ENCODE measurements at places on chromosomes 1 and 21. TPM values are rescaled to one million over a fixed set of nuclear protein-coding genes. Genes with fewer than 3 reads are reported as not detected.

GRCh38 chr1:110990541-110990940, 26.8 kb upstream of the LRIF1 start:
- no peak for DNase-seq

DNA sequence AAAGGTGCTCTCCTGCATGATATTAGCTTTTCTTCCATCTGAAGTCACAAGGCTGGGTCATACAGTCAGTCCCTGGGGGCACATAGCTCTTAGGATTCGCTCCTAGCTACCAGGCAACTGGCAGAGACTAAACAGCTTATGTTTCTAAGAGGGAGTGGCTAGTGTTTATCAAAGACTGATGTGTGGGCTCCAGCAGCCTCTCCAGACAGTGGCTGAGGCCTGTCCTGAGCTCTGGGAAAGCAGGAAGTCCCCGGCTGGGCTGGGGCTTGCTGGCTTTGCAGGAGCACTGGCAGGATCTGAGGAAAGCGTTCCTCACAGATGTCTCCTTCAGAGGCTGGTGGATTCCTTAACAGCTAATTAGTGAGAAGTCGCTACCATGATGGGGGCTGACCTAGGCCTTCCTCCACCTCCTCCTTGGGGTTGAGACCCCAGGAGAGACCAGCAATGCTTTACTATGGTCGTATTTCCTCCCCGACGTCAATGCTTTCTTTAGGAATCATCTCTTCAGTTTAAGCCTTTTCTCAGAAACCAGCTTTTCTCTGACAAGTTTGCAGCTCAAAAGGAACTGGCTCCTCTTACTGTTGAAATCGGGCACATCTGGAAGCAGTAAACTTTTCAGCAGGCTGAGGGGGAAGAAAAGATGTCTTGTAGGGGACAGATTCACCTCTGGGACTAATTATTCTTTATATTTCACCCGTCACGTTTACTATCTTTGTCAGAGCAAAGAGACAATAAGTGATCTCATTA, 33.5 kb upstream of the HHAT start:
- no peak for DNase-seq

GRCh38 chr1:161390559-161390858, 22.8 kb upstream of the CFAP126 start:
- DNase-seq = no peak

LENEP gene
- total RNA-seq = not detected

- DNase-seq = no peak
Observed at GRCh38 chr1:165403835-165404482, 41.0 kb downstream of the RXRG start.

DNA sequence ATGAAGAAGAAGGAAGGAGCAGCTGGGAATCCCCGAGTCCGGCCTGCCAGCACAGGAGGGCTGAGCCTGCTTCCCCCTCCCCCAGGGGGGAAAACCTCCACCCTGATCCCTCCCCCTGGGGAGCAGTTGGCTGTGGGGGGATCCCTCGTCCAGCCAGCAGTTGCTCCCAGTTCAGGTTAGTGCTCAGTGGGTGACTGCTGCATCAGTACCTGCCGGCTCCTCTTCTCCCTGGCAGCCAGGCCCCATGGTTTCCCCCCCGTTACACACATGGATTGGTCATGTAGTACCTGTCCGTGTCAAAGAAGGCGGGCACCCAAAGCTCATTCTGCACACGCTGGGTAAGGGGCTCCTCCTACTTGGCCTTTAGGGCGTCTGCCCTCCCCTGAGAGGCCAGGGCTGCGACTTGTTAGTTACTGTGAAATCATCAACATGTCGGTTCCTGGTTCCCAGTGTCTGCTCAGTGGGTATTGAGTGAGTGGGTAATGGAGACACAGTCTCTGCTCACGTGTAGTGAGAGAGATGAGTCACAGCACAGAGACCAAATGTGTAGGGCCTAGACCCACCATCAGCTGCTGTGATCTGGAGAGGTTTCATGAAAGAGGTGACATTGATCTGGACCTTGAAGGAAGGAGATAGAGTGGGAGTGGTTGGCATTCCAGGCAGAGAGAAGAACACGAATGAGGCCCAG, 11.5 kb downstream of the NECAP2 start:
- no peak for DNase-seq

SLAMF6 gene
- 5.6 TPM for total RNA-seq

GRCh38 chr1:172485626-172486025, 41.8 kb upstream of the PIGC start:
- no peak for DNase-seq

- no peak for DNase-seq
Observed at GRCh38 chr1:198234520-198235251, 77.9 kb downstream of the NEK7 start.

- no peak for DNase-seq
Observed at GRCh38 chr1:119453021-119453420, 38.1 kb downstream of the HSD3B2 start.

DNA sequence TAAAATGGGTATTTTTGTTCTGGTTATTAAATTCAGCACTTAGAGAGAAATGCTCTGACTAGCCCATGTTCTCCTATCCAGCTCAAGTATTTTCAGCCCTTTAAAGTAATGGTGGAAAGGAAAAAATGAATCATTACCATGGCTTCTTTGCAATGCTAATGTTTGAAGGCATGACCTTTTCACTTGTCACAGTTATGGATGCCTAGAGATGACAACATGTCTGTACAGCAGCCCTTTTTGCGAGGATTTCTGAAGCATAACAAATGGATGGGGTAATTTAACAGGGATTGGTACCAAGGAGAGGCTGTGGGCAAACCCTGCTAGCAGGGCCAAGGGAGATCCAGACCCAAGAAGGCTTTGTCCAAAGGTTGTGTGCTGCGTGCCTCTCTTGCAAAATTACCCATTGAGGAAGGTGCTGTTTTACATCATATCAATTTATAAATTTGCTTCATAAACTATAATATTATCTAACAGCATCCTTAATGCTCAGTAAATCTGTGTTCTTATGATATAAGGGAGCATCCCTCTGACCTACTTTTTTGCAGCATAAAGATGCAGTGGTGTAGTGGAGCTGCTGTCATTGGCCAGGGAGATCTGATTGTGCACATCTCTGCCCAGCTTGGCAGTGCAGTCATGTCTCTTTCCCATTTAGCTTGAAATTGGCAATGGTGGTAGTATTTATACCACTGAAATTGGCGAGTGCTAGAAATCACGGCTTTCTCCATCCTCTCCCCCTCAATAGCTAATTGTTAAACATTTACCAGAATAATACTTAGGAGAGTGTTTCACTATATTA, 327.1 kb downstream of the PCP4 start:
- DNase-seq = no peak

DNA sequence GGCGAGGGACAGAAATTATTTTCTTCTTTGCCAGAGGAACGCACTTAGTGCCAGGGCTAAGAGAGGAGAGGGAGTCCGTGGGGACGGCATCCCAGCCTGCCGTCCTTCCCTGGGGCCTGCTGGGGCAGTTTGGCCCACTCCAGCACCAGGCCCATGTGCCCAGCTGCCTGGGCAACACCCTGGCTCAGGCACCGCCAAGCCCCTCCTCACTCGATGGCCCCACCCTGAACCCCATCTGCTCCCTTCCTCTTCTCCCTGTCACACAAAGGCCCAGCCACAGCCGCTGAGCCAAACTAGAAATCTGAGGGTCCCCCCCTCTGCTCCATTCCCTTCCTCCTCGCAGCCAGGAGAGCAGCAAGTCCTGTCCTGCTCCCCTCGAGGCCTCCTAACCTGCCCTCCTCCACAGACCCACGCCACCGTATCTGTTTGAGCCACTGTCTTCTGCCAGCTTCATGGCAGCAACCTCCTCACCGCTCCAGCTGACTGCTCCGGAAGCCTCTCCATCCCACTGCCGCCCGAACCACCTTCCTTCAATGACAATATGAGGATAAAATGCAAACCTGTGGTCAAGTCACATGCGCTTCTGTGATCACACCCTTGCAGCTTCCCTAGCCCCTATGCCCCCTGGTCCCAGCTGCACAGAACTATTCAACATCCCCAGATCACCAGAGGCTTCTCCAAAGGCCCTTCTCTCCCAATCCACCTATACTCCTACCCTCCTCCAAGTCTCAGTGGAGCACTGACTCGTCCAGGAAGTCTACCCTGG, 8.4 kb upstream of the TNNI1 start:
- no peak for DNase-seq

DNM3 gene
- total RNA-seq = 5.8 TPM

CELA3B gene
- total RNA-seq = not detected
